Stimulated activated CD8-positive, alpha-beta memory T cell treated with anti-CD3 and anti-CD28 coated beads, Interleukin-7, amount 100 ng/mL, for 4 hours (primary cell): ENCODE measurements at places on chromosomes 6 and 20.

DNA sequence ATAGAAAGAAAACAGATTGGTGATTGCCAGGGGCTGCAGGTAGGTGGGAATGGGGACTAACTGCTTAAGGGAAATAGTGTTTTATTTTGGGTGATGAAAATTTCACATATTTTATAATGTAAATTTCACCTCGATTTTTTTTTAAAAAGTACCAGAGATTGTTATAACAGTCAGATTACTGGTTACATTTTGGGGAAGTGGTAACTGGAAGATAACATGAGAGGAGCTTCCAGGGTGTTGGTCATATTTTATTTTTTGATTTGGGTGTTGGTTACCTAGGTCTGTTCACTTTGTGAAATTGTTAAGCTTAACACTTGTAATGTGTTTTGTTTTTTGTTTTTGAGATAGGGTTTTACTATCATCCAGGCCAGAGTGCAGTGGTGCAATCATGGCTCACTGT lies 17.2 kb upstream of the CRIP3 start:
- DNase-seq: no peak

- DNase-seq: peak; percentile 33
Observed at GRCh38 chr6:139373154-139373927, 1.1 kb downstream of the CITED2 start.

GRCh38 chr6:29520232-29520631 lies 32.5 kb upstream of the MAS1L start:
- no peak for DNase-seq

DNA sequence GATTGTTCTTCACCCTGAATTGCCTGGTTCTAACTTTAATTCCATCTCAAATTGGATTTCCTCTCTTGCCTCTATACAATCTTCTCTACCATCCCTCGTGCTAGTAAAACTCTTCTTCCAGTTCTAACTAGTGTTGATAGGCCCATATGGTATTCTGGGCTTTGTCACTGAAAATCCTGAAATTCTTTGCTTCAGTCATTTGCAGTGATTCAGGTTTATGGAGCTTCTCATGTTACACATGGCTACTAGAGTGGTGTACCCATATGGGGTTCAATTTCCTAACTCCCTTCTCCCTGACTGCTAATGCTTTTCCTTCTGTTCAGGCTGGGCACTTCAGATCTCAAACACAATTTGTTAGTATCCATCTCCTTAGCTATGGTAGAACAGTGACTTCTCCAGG lies 956.6 kb downstream of the KIF16B start:
- no peak for DNase-seq

- DNase-seq: no peak
Observed at GRCh38 chr20:63500902-63501817, 2.3 kb upstream of the EEF1A2 start.

GRCh38 chr20:43833511-43834395 lies 80.9 kb upstream of the TOX2 start:
- no peak for DNase-seq

GRCh38 chr20:3842348-3842930 lies 4.2 kb upstream of the MAVS start:
- DNase-seq: no peak

DNA sequence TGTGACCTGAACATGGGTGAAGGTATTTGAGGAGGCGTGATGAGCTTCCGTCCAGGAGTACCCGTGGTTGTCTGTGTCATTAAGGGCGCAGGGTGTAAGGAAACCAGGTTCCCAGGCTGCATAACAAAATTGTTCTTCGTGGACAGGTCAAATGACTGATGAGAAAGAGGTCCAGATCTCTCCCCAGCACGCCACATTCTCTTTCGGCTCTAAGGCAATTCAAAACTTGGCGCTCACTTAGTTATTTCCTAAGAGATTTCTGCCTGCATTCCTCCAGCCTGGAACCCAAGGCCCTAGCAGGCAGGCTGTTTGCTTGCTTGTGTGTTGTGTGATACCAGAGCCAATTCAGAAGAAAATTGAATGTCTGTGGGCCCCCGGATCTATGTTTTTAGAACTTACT lies 139.9 kb downstream of the AGPAT4 start:
- no peak for DNase-seq

DNA sequence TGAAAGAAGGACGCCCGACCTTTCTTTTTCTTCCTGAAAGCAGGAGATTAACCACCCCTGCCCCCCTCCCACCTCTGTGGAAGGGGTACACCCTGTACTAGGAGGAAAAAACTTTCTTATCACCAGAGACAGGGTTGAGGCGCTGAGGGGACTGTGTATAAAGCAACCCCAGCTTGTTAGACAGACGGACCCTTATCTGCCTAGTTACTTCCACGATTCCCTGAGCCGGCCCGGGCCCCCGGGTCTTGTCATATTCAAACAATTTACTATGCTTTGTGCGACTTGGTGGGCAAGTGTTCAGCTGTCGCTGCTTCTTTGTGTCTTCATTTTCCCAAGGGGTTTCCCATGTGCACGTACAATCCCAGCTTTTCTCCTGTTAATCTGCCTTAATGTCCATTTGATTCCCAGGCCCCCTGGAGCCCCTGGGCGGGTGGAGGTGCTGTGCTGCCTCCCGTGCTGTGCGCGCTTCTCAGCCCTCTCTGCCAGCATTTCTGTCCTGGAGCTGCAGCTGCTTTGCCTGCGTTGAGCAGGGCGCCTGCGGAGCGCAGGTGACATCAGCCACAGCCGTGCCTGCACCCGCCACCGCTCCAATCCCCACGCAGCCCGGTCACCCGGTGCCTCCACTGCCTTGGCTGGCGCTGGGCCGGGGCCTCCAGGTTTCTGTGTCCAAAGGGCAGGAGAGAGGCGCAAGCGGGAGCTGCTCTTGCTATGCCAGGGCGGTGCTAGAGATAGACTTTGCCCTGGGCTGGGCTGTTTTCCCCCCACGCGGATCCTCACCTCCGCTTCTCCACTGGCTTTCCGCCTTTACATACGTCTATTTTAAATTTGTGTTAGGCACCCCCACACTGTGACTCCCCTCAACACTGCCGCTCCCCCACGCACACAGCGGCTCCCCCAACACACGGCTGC lies 96.2 kb downstream of the TTLL2 start:
- no peak for DNase-seq

DNA sequence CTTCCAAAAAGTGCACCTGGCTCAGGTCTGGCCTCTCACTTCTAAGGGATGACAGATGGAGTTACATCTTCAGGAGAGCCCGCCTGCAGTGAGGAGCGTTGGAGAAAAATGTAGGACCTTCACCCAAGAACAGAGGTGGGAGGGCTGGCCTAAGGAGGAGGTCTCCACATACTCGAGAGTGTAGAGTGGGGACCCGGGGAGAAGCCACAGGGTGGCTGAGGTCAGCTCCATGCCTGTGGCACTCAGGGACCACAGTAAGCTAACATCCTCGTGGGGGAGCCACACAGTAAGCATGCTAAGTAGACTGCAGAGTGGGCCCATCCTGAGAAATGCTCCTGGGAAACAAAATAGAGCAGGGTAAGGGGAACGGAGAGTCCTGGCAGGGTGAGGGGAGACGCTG lies 24.0 kb downstream of the AAR2 start:
- no peak for DNase-seq

- no peak for DNase-seq
Observed at GRCh38 chr6:38503032-38503773, 136.5 kb downstream of the BTBD9 start.

DNA sequence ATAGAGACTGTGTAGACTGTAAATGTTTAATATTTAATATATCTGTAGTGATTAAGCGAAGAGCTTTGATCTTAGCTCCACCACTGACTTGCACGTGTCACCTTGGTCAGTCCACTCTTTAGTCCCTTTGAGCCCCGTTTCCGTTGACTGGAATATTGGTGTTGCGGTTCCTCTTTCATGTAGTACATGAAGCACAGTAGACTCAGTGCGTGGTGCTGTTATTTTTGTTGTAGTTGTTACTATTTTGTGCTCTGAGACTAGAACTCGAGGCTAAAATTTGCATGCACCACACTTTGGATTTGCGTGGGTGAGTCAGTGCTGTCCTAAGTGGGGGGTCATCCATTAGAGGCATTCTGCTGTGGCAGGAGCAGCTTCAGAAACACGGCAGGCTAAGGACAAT lies 291.4 kb downstream of the QKI start:
- no peak for DNase-seq
